ENCODE measurements at places on chromosomes 12 and 14.
A peak's percentile ranks its signal among the peaks of the same experiment; 100 is the strongest.

GRCh38 chr14:52222901-52223300 is 44.6 kb upstream of the PTGDR start:
- no peak for DNase-seq

- DNase-seq = no peak
These were observed 40.1 kb upstream of the LRRK2 start for GRCh38 chr12:40184493-40185302.

DNA sequence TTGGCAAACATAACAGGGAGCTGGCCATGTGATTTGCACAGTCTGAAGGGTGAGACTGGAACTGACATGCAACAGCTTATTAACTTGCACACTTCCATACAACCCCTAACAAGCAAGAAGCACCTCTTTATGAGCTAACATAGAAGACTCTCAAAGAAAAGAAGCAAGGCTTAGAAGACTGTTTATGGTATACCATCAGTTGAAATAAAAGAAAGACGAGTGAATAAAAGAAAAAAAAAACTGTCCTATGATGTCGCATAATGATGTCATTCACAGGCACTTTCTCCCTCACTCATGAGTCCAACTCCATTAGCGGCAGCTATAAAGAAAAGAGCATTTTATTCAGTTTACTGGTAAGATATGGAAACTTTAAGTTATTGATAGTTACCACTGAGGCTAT is 3.3 kb upstream of the MDM1 start:
- no peak for DNase-seq

DNA sequence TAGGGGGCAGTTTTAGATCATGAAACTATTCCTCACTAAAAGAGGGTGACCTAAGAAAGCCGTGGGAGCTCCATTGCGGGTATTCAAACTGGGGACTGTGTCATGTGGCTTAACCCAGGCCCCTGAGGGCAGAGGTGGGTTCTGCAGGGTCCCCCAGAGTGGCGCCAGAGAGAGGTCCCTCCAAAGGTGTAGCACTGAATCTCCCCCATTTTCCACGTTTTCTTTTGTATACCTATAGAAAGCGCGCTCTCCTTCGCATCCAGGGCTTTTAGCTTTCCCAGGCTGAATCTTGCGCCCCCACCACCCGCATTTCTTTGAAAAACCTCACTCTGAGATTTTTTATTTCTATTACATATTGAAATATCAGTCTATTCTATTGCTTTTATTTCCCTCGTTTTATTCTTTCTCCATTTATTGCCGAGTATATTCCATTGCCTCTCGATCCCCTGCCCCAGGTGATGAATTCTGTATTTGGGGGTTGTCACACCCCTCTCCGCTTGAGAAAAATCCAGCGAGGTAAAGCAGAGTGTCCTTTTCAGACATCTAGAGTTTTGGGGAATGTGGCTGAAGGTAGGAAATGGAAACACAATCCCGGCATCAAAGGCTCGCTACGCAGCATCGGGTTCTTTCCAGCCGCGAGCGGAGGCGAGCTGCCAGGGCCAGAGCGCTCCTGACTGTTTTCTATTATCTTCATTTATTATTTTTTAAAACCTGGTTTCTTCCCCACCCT is 870 bp upstream of the HOXC13 start:
- DNase-seq = no peak

DNA sequence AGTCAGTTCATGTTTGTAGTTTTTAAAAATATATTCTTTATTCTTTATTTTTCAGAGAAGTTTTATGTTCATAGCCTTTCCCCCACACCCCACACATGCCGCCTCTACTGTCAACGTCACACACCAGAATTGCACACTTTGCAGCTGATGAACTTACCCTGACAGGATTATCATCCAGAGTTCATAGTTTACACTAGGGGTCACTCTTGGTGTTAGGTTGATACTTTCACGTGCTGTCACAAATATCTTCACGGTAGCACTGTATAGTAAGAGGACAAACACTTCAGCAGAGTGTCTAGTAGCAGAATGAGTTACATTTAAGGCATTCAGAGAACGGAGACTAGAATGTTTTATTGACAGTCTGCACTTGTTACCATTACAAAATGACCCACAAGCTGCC is 5.1 kb downstream of the DPPA3 start:
- DNase-seq = no peak

DNA sequence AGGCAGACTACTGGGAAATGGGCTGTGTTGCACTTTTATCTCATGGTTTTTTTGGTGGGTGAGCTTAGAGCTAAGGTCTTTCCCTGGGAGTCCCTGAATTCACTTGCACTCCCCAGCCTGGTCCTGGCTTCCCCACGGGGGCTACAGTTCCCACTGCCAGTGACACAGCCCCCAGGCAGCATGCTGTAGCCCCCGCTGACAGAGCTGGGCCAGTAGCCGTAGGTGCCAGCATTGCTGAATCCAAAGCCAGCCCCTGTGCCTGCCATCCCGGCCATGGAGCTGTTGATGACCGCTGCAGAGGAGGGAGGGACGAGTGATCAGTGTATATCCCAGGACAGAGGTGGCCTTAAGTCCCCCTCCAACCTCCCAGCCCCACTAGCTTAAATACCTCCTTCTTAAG is 6.9 kb upstream of the KRT72 start:
- no peak for DNase-seq

DNA sequence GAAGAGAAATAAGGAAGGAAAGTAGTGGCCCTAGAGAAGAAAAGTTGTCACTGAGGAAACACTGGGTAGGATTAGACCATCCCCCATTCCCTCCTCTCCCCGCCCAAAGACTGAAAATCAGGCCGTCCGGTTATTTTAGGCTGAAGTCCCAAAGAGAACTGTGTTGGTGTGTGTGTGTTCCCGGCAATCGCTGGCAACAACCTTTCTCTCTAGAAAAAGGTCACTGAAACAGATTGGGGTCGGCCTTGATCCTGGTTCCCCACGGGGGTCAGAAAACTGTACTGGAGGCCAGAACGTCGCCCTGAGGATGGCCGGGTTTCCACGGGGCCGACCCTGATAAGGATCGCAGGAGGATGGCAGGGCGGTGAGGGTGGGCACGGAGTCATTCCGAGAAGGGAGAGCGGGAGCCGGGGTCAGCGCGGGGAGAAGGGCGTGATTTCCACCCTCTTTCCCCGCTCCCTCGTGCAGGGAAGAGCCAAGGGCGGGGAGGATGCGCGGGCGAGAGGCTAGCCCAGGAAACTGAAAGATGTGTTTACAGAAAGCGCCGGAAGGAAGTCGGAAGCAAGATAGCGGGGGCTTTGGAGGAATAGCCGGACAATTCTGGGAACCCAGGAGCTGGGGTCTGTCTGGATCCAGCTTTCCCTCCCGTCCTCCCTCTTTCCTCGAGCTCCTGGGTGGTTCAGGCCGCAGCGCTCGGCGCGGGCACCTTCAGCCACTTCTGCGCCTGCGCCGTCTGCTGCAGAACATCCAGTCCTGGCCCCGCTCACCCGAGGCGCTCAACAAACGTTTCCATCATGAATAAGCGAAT is 25.3 kb upstream of the SPTLC2 start:
- peak; percentile 31 for DNase-seq

GRCh38 chr12:42023733-42024494 is 120.8 kb downstream of the GXYLT1 start:
- peak; percentile 15 for DNase-seq

DNA sequence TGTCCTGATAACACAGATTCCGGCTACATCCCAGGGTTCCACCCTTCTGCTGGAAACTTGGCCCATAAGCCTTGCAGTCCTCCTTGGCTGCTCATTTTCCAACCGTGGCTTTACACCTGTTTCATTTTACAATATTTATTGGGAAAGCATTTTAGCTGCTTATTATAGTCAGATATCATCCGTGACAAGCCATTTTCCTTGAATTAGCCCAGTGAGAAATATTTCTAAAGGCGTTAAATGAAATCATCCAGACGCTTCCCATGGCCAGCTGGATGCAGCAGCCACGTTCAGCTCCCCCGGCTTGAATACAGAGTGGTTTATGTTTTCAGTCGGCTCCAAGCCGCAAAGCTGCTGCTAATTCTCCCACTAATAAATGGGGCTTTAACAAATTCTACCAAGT is 245.0 kb upstream of the PELI2 start:
- DNase-seq = no peak

GRCh38 chr12:6866920-6867412 is 365 bp upstream of the TPI1 start:
- no peak for DNase-seq

DNA sequence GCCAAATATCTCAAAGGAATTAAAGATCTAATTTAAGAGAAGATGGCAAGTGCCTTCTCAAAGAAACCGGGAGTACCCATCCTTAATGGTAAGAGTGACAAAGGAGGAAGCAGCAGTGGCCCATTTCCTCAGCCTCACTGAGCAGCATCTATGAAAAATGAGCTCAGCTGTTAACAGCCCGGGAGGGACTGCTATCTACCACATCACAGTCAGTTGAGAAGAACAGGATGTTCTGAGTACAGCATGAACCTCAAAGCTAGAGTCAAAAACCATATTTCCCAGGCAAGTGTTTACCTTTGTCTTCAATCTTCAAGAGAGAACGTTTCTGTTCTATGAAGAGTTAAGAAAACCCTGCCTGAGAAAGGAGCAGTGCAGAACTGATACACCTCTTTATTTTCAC is 115.0 kb downstream of the BTG1 start:
- peak; percentile 31 for DNase-seq

GRCh38 chr14:96197969-96198368 is 6.7 kb upstream of the BDKRB2 start:
- no peak for DNase-seq

GRCh38 chr14:58131386-58131785 is 20.6 kb downstream of the ARMH4 start:
- DNase-seq = no peak

GRCh38 chr12:56040151-56040550 is 1.6 kb upstream of the RPS26 start:
- DNase-seq = no peak

DNA sequence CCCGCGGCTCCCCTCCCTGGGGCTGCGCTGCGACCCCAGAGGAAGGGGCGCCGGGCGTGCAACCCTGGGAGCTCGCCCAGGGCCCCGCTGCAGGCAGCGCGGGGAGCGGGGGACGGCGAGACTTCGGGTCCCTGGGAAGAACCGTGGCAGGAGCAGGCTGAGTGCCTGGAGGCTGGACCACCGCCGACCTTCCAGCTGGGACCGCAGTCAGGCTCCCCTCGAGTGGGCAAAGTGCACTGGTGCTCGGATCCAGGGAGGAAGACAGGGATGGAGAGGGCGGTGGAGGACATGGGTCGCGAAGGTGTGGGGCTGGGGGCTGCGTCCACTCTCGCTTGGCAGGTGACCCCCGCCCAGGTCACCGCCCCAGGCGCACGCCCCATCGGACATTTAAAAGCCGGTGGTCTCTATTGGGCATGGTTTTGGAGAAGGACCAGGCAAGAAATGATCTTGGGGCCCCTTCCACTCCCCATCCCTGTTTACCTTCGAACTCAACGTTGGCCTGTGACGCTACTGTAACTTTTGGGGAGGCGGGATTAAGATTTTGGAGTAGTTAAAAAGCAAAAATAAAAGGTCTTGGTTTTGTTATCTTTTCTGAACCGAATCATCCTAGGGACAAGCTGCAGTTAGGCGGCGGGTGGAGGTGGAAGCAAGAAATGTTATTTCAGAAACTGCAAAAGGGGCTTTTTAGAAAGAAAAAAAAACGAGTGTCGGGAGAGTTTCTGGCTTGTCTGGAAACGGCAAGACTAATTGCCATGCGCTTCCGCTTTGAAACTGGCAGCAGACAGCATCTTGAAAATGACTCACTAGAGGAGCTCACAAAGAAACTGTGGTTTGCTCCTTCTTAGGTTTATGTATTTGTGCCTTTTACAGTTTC is 1.0 kb downstream of the ELK3 start:
- DNase-seq = peak; percentile 57

DNA sequence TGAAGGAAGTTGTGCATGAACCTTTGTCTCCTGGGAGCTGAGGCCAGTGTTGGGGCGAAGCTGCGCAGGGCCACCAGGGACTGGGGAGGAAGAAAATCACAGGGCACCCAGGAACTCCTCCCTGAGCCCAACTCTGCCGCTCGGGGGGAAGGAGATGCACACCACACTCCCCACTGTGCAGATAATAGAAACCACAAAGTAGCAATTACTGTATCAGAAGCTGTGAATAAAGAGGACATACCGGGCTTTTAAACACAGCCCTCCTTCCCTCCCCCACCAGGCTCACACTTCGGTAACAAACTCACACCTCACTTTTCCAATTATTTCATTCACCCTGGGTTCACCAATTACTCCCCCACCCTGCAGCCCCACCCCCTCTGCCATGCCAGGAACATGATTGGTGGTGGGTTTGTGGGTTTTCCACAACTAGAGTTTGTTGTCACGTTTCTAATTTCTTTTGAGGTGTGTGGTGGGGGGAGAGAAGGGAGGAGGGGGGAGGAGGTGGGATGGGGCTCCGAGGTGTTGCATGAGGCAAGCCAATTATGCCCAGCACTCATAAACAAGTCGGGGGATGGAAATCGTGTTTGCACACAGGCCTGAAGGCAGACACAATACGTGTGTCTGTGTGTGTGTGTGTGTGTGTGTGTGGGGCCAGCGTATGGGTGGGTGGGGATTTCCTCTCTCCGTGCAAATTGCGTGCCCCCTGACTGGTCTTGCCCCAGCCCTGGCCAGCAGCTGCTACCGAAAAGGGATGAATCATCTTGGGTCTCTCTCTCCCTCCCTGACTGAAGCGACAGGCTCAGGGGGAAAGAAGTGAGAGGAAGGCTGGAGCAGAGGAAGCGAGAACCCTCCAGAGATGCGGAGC is 103.3 kb downstream of the RBM19 start:
- DNase-seq = no peak

- no peak for DNase-seq
These were observed 267 bp downstream of the CFAP251 start for GRCh38 chr12:121918679-121919038.

GRCh38 chr12:121600702-121601336 is 20.0 kb upstream of the KDM2B start:
- DNase-seq = no peak

DNA sequence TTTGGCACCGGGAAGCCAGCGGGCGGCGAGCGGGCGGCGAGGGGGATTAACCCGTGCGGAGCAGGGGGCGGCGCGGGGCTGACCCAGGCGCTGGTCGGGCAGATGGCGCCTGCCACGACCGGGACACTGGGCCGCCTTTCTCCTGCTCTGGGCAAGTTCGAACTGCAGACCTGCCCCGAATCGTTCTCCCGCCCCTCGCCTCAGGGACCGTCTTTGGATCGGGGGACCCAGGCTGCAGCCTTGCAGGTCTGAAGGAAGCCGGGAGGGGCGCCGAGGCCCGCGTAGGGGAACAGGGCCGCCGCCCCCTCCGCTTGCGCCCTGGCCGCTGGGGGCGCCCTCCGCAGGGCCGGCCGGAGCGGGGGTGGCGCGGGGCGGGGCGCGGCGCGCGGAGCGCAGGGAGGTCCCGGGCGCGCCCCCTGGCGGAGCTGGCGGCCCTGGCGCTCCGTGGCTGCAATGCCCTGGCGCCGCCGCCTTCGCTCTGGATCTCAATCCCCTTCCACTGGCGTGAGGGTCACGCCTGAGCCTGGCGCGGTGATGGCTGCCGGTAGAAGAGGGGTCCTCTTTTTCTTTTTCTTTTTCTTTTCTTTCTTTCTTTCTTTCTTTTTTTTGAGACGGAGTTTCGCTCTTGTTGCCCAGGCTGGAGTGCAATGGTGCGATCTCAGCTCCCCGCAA is 449 bp upstream of the LTBP2 start:
- DNase-seq = peak; percentile 84
